ENCODE measurements at places on chromosomes 16 and 17.

DNA sequence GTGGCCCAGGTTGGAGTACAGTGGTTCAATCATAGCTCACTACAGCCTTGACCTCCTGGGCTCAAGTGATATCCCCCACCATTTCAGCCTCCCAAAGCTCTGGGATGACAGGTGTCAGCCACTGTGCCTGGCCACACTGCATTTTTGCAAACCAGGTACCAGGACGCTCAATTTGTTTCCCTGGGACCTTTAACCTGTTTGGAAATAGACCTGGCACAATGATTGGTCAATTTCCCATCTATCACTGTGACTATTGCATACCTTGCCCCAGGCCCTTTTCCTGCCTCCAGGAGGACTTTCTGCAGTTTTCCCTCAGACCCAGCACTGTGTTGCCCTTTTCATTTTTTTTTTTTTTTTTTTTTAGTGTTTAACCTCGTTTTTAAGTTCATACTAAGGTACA, 11.1 kb upstream of the FUS start:
- no peak for DNase-seq

DNA sequence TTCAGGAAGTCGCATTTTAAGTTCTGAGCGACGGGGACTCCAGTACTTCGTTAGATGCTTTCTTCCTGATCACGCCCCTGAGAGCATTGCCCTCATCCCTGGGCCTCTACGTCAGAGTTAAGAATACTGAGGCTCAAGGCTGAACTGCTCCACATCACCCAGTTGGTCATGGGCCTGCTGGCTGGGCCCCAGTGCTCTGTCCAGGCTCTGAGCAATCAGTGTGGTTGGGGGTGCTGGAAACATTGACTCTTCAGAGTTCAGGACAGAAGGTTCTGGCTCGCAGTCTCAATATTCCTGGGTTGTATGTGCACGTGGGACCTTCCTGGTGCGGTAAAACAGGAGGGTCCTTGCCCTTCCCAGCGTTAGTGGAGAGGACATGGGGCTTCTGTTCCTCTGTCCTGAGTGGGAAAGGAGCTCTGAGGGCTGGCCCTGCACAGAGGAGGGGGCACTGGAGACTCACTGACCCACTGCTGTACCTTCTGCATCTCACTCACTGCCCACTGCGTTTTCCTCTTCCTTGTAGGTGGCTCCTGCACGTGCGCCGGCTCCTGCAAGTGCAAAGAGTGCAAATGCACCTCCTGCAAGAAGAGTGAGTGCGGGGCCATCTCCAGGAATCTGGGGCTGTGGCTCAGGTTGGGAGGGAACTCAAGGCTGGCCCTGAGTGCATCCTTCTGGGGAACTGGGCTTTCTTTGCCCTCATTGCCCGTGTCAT, 518 bp downstream of the MT1E start:
- DNase-seq = no peak

DNA sequence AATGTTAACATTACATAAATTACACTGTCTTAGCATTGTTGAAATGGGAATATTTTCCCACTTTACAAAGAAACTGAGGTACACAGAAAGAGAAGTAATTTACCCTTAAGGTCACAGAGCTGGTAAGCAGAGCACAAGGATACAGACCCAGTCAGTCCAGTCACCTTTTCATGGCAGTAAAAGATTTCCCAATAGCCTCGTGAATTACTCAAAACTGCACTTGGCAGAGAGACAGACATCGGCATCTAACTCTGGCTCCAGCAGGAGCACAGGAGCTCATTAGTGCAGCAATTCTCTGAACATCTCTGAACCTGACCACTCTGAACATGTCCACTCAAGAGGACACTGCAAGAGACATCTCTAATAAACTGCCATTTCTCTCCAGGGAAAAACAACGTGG, 3.1 kb downstream of the TEX2 start:
- no peak for DNase-seq

- DNase-seq = no peak
Observed at GRCh38 chr17:31579265-31579664, 187.8 kb downstream of the RAB11FIP4 start.

- no peak for DNase-seq
Observed at GRCh38 chr17:78997231-78997741, 12.3 kb downstream of the CANT1 start.

DNA sequence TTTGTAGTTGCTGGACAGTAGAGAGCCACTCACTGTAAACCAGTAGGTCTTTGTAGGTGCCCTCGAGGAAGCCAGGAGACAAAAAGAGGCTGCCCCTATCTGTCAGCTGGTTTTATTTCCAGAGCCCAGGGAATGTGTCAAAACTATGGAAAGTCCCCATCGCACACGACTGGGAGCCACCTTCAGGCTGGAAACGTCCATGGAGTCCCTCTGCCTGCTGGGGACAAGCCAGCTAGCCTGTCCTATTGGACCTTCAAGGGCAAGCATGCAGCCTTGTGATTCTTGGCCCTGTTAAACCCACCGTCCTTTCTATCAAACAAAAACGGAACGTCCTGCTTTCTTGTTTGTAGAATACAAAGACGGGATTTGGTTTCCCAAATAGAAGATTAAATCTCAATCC, 289.8 kb downstream of the SLC39A11 start:
- no peak for DNase-seq

- DNase-seq = no peak
Observed at GRCh38 chr17:75530837-75531720, 5.6 kb downstream of the LLGL2 start.

DNA sequence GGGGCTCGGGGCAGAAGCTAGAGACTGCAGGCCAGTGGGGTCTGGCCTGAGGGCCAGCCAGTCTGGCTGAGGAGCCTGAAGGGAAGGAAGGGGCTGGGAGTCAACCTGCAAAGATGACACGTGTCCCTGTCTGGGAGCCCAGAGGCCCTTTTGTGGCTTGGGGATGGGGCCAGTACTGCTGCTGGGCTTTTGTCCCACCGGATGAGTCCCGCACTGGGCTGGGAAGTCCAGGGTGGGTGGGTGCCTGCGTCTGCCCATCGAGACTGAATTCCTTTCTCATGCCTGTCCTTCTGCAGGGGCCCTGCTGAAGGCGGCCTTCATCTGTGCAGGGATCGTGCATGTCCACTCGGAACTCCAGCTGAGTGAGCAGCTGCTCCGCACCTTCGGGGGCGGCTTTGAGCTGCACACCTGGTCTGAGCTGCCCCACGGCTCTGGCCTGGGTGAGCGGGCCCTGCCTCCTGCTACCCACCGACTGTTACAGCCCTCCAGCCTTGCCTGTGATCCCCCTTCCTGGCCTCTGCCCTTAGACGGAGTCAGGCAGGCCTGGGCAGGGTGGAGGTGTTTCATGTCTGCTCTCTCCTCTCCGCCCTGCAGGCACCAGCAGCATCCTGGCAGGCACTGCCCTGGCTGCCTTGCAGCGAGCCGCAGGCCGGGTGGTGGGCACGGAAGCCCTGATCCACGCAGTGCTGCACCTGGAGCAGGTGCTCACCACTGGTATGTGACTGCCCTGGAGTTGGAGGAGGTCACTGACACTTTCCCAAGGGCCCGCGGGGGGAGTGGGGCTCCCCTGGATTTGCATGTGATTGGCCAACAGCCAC, 20.9 kb downstream of the FCSK start:
- DNase-seq = no peak

DNA sequence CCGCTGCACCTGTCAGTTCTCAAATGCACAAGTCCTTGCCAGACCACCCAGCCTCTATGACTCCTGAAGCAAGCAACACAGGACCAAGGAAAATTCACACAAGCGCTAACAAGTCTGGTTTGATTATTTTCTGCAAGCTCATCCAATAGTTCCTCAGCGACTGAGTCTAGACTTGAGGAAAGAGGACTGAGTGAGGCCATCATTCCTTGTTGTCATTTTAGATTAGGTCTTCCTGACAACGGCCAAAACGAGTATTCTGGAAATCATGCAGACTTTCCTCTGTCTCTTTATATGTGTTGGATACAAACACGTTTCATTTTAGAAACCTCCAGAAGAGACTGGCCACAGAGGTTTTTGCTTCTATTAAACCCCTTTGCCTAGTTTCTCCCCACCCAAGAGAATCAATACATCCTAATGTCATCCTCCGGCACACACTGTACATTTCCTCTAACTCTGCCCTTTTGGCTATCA, 561 bp downstream of the CCDC47 start:
- DNase-seq = no peak

DNA sequence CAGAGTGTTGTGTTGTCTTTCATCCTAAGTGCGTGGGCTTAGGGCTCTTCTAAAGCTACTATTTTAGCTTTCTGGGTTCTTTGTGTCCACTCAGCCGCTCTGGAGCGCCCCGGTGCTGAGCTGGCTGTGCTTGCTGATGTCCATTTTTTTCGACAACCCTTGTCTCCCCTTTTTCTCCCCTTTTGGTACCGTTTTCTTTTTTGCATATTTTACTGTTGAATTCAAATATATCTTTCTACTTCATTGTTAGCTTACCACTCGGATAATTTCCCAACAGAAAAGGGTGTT, 1.2 kb downstream of the SRRM2 start:
- no peak for DNase-seq

Data from vagina (tissue), 2 donors.